ENCODE measurements at places on chromosomes 1 and 21.
A peak's percentile ranks its signal among the peaks of the same experiment; 100 is the strongest.

DNA sequence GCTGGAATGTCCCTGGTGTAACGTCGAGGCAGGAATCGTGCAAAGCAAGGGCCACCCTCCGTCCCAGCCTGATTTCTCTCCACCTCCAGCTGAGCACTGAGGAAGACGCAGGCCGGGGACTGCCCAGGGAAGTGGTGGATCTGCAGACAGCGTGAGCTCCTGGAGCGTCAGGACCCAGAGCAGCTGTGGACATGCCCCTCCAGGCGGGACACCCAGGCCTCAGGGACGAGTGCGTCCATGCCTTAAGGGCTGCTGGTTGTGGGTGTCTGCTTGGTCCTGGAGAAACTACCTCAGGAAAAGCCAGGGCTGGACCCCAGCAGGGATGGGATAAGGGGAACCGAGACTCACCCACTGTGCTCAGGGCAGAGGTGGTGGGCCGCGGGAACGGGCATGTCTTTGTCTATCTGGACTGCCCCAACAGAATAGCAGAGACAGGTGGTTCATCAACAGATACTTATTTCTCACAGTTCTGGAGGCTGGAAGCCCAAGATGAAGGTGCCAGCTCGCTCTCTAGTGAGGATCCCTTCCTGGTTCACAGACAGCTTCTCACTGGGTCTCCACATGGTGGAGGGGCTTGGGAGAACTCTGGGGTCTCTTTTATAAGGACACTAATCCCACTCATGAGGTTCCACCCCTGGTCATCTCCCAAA, 5.8 kb upstream of the MMEL1 start:
- no peak for DNase-seq

DNA sequence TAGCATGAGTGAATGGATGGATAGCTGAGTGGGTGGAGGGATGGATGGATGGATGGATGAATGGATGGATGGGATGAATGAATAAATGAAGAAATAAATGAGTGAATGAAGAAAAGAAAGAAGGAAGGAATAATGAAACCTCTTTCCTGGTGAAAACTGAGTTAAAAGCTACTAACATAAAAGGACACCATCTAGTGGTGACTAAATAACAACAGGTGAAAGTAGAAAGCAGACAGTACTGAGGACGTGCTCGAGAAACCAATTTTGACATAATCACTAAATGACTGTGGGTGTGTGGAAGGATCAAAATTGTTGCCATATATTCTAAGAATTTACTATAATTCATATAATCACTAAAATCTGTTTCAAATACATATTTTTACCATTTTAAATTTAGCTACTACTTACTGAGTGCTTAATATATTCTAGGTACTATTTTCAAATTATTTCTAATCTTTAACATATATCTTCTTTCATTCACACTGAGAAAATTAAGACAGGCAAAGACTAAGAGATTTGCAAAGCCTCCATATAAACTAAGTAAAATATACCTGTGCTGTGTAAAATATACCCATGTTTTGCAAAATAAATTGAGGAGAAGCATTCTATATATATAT, 522.9 kb downstream of the LRRIQ3 start:
- no peak for DNase-seq

- no peak for DNase-seq
Observed at GRCh38 chr1:34796990-34797389, 4.2 kb downstream of the GJA4 start.

GRCh38 chr1:85085417-85085816, 37.1 kb upstream of the MCOLN3 start:
- DNase-seq: no peak

DNA sequence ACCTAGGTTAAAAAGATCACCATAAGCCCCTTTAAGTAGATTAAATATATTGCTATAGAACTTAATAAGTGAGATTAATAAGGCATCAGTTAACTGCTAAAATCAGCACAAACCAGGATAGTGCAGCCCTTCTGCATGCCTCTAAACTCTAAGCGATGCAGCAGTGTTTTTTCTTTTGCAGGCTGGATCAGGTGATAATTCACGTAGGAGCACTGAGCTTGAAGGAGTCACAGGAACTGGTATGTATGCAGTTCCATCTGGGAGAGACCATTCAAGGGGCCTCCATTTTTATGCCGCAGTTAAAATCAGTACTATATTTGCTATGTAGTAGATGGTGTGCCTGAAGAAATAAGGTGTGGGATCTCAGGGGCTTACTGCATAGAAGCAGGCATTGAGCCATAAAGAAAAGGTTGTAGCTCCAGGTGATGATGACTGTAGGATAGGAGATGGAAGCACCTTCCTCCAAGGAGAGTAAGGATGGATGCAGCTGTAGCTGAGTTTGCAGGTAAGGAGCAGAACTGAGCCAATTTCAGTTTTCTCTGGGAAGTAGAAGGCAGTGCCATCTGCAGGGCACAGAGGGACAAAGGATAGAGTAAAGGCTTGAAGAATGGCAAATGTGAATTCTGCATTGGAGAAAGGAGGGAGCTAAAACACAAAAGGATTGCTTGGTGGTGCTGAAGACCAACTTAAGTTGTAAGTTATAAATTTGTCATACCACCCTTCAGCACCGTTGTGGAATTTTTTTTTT, 22.6 kb downstream of the NPL start:
- no peak for DNase-seq

DNA sequence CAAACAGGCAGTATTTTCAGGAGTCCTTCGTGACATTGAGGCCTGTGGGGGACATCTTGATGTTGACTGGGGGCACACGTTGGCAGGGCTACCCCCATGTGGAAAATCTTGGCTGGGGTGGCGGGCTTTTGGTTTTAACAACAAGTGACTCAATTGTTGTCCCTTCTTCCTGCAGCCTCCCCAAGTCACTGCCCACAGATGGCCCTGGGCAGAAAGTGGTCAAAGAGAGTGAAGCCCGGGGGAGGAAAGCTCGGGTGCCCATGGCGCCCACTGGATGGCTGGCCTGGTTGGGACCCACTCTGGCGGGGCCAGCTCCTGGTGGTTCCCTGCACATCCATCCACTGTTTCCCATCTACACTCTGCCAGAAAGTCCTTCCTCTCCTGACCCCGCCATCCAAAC, 24.6 kb upstream of the ZNF648 start:
- no peak for DNase-seq

DNA sequence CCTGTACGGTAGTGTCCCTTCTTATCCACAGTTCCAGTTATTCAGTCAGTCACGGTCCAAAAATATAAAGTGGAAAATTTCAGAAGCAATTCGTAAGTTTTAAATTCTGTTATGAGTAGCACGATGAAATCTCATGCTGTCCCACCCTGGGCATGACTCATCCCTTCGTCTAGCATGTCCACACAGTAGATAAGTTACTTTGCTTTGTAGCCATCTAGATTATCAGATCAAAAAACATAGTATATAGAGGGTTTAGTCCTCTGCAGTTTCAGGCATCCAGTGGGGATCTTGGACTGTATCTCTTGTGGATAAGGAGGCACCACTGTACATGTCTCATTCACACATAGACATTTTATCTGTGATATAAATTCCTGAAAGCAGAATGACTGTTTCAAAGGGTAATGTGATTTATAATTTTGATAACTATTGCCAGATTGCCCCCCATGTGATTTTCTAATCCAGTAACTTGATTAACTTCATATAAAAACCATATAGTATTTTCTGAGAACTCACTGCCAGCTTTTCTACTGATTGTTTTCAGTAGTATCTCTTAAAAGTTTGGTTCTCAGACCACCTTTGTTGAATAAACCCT, 143.3 kb downstream of the DYRK1A start:
- no peak for DNase-seq

- no peak for DNase-seq
Observed at GRCh38 chr1:205669341-205670149, 10.8 kb downstream of the SLC45A3 start.

DNA sequence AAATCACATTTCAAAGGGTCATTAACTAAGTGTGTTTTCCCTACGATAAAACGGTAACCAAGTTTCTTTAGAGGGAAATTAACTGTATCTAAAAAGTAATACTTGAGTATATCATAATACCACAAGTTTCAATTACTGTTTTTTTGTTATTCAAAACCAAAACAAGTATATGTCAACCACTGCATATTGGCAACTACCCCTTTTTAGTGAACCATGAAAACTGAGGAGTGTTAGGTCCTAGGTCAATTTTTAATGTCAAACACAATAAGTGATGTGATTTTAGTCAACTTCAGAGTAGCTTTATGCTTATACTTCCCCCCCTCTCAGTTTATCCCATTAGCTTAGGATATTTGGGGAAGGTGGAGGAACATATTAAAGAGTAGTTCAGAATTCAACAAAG, 10.4 kb downstream of the NSL1 start:
- no peak for DNase-seq

DNA sequence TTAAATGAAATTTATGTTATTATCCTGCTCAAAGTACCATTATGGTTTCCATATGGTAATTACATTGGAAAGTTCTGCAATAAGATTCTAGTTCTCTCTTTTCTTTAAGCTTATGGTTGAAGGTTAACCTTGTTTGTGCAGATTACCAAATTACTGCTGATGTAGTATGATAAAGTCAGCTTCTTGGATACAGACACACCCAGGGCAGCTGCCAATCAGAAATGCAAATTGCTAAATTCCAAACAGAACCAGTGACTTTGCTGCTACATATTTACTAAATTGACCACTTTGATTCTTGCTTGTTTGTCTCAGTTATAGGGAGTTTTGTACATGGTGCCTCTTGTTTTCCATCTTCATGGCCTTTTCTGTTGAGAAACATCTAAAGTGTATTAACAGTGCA, 26.5 kb downstream of the GNAT2 start:
- DNase-seq: no peak

DNA sequence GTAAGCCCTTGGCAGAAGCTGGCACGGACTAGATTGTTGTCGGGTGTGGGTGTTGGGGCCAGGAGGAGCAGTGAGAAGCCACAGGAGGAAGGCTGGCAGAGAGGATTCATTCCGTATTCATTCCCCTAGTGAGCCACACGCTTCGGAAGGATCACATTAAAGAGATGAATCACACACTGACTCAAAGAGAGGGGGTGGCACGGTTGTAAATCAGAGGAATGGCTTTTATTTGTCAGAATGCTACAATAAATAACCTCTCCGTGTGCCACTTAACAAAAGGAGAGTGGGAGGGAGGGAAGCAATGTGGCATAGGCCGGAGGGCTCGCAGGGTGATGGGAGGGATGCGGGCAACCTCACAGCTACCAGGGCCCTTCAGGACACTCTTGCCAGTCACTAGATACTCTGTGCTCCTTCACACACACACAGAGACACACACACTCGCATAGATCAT, 135.5 kb downstream of the HIVEP3 start:
- peak; percentile 31 for DNase-seq

- DNase-seq: no peak
Observed at GRCh38 chr1:16348414-16349182, 3.7 kb downstream of the FBXO42 start.

DNA sequence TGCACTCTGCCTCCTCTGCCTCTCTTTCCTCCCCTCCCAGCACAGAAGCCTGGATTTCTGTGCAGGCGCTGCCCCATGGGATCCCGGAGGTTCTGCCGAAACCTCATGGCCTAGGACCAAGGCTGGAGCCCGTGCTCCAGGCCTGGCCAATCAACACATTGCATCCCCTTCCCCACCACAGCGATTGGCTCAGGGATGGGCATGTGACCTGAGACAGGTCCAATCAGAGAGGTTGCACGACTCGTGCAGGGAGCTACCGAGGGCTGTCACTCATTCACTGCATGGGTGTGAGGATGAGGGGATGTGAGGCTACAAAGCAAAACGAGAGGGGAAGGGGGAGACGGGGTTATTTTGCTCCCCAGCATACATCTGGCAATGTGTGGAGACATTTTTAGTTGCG, 3.3 kb upstream of the CELA2B start:
- DNase-seq: no peak

GRCh38 chr1:92538413-92539061, 51.8 kb upstream of the GFI1 start:
- DNase-seq: no peak

DNA sequence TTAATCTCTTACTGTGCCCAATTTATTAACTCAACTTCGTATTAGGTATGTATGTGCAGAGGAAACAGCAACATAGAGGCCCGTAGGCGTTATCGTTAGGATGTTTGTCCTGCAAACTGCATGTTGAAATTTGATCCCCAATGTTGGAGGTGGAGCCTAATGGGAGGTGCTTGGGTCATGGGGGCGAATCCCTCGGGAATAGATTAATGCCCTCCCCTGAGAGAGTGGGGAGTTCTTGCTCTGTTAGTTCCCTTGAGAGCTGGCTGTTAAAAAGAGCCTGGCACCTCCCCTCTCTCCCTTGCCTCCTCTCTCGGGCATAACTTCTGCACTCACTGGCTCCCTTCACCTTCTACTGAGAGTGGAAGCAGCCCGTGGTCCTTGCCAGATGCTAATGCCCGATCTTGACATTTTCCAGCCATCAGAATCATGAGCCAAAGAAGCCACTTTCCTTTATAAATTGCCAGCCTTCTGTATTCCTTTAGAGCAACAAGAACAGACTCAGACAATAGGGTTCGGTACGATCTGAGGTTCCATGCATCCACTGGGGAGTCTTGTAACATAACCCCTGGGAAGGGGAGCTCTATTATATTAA, 149.0 kb upstream of the RAB4A start:
- DNase-seq: no peak

- DNase-seq: no peak
Observed at GRCh38 chr21:29658934-29659203, 280.9 kb downstream of the GRIK1 start.

DNA sequence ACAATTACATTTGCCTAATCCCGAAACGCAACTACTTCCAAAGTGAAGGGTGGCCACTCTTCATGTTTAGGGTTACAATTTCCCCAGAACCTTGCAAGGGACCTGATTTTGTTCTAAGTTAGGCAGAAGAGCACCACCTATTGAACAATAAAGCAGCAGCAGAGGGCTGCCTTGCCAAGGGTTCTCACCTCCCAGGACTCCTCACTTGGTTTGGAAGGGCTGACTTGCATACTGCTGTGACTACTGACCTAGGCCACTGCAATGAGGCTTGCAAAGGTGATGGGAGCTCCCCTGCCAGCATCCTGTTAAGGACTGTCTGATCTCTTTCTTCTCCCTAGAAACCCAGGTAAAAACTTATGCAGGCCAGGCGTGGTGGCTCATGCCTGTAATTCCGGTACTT, 14.2 kb downstream of the MTOR start:
- no peak for DNase-seq
